ENCODE measurements at places on chromosomes 3 and 15.

- DNase-seq = no peak
Measured at GRCh38 chr3:191809326-191809949, 348.5 kb downstream of the PYDC2 start.

DNA sequence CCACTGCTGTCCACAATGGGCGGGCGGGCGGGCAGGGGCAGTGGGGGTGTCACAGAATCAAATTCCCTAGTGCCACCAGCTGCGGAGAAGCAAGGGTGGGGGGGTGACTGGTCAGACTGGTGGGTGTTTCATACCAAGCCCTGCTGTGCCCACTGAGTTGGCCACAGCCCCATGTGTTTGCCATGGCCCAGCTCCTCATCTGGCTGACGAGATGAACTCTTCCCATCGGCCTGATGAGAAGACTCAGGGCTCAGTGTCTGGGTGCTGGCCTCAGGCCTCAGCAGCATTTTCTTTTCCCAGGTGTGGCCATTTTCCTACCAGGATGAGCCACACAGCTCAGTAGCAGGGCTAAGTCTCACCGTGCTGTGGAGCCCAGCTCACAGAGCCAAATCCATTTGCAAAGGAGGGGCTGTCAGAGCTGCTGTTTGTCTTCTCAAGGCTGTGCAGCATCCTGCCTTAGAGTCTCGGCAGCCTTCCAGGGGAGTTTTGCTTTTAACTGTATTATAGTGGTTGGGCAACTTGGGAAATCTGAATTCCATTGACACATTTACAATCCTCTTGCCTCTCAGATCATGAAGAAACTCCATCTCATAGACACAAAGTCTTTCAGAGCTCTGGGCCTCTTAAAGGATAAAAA lies 176.8 kb downstream of the ABHD5 start:
- DNase-seq = no peak

DNA sequence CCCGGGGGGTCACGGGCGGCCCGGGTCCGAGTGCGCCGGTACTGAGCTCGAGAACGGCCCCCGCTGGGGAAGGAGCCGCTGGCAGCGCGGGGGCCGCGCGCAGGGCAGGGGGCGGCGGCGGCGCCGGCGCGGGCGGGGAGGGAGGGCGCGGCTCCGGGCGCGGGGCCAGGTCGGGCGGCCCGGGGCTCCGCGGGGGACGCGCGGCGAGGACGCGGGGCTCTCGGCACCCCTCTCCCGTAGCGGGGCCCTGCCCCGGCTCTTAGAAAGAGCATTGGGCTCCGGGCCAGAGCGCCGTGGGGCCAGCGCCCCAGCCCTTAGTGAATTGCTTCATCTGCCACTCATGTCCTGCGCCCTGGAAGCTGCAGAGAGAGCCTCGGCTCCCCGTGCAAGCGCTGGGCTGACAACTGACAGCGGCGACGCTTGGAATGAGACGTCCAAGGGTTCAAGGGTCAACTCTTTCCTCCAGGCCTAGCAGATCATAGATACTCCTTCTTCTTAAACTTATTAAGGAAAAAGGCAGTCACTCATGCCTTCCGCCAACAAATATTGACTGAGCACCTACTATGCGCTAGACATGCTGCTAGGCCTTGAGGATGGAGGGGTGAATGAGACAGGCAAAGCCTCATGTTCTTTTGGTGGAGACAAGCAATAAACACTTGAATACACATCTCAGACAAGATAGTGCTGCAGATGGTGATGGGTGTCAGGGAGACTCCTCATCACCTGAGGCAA lies 140.8 kb downstream of the SMAD6 start:
- DNase-seq = peak; percentile 70

DNA sequence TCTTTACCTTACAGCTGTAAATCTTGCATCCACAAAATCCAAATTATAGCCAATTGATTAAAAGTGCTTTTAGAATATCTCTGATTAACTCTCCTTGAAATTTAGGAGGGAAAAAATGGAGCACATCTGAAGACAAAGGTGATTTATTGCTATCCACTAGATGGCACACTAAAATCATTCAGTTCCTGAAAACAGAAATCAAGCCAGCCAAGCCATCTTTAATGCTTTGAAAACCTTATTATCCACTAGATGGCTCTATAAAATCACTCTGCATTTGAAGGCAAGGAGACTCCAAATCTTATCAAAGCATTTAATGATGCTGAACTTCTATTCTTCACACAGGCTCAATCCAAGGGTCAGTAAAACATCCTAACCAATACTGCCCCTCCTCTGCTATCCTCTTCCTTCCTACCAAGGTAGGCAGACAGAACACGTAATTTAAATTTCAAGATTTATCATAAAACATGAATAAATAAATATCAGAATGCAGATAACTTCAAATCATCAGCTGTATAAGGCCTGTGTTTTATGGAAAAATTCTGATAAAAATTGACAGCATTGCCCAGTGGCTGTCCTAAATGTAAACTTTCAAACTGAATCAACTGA lies 48.4 kb downstream of the GOLIM4 start:
- DNase-seq = peak; percentile 55

DNA sequence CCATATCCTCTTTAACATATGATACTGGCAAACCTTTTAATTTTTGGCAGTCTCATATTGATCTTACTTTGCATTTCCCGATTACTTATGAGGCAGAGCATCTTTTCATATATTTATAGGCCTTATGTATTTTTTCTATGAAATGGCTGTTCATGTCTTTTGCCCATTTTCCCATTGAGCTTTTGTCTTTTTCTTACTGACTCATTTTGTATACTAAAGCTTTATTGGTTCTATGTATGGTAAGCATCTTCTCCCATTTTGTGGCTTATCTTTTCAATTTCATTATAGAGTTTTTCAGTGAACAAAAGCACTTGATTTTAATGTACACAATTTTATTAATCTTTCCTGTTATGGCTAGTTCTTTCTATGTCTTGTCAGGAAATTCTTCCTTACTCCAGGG lies 17.2 kb downstream of the HDGFL3 start:
- no peak for DNase-seq

GRCh38 chr15:89377842-89378295 lies 43.2 kb upstream of the POLG start:
- DNase-seq = no peak

DNA sequence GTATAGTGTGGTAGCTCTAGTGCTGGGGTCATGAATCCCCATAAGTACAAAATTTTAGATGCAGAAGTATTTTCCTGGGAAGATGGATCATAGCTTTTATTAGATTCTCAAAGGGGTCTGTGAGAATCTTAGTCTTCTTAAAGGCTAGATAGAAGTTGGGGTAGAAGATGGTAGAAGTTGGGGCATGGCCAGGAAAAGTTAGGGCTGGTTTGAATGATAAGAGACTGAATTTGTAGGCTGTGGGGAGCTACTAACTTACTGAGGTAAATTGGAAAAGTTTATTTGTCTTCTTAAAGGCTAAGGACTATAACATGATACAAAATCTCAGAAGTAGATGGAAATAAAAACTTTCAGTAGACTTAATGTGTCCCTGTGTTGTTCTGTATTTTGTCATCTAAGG lies 1.6 kb upstream of the UBE2Q2 start:
- DNase-seq = no peak

DNA sequence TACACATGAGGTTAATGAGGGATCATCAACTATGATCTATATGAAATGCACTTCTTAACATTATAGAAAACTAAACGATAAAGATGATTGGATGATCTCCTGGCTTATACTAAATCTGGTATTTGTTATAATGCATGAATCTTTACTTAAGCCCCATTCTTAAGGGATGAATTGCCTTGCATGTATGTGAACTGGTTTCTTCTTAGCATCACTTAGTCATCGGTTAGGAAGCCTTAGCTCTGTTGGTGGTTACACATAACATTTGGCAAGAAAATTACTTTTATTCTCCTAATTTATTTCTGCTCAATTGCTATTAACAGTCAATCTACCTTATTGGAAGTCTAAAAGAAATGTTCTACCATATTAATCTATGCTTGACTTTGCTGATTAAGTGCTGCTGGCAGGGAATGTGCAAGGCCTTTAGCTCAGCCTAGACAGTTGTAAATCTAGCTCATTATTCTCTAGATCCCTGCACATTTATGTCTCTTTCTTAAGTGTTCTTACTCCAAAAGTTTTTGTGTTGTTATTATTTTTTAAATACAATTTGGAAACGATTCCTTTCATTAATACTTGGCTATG lies 356.0 kb downstream of the ZPLD1 start:
- DNase-seq = no peak

DNA sequence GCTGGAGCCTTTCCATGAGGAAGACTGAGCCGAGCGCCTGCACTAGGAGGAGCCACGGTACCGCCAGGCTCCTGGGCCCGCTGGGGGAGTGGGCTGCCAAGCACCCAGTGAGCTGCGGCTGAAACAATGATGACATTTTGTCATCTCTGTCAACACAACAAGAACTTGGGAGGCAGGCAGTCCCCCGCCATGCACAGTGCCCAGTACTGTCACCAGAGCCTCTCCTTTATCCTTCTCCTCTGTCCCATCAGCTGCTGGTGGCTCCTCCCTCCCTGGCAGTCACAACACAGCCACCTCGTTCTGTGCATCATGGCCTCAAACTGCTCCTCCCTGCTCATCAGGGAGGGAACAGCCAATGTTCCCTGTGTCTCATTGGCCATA lies 34.0 kb upstream of the PCSK6 start:
- no peak for DNase-seq

DNA sequence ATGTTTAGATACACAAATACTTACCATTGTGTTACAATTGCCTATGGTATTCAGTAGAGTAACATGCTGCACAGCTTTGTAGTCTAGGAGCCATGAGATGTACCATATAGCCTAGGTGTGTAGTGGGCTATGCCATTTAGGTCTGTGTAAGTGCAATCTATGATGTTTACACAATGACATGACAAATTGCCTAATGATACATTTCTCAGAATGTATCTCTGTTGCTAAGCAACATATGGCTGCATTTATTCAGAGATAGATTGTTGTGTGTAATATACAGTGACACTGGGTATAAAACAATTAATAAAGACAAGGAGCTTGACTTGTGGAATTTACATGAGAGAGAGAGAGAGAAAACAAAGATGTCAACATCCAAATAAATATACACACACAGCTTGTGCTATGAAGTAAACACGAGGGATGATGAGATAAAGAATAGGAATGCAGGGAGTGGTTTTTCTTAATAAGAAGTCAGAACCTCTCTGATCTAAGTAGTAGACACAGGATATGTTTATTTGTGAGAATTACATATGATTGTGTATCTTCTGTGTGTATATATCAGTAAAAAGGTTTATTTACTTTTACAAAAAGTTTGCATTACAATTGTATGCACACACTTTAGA lies 110.0 kb downstream of the KCNAB1 start:
- DNase-seq = no peak

DNA sequence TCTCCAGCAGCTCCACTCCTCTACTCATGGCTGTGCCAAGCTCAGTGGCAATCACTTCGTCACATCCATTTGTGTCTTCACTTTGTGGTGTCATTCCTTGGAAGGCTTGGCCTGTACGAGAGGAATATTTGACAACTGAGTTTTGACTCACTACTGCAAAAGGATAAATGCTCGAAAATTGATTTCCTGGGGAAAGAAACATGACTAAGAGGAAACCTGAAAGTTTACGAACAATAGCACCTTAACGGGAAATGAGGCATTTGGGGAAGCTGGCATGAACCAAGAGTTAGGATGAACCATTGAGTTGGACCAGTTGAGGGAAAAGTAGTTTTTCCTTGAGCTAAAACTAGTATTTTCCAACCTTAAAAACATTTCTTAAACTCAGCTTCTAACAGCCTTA lies 74.2 kb upstream of the ABHD17C start:
- no peak for DNase-seq

- no peak for DNase-seq
Measured at GRCh38 chr3:122520861-122521260, 6.1 kb upstream of the KPNA1 start.

- DNase-seq = no peak
Measured at GRCh38 chr3:16251316-16252085, 13.2 kb downstream of the DPH3 start.

GRCh38 chr3:112333381-112334317 lies 693 bp downstream of the CD200 start:
- peak; percentile 34 for DNase-seq

GRCh38 chr3:187292181-187292580 lies 644 bp upstream of the MASP1 start:
- no peak for DNase-seq

- no peak for DNase-seq
Measured at GRCh38 chr3:64806668-64807605, 119.1 kb upstream of the ADAMTS9 start.

DNA sequence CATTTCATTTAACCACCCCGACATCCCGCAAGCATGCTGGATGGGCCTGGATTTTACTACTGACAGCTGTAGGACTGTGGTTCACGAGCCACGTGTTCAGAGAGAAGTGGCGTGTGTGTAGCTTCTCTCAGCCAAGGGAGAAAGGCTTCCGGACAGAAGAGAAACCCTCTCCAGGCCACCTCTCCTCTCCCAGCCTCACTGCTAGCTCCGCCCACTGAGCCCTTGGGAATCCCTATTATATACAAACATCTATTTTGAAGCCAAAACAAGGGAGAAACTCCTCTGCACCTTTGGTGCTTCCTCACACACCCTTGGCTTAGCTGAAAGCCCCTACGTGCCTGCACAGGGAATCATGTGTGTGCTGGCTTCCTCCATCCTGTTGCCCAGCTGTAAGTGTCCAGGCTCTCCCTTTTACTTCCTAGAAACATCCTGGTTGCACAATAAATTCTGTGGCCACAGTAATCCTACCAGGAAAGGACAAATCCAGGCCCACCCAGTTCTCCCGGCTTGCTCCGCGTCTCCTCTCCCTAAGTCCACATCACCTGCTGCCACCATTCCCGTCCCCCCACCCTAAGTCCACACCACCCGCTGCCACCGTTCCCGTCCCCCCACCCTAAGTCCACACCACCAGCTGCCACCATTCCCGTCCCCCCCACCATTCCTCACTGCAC lies 30.5 kb downstream of the PCSK6 start:
- DNase-seq = no peak

DNA sequence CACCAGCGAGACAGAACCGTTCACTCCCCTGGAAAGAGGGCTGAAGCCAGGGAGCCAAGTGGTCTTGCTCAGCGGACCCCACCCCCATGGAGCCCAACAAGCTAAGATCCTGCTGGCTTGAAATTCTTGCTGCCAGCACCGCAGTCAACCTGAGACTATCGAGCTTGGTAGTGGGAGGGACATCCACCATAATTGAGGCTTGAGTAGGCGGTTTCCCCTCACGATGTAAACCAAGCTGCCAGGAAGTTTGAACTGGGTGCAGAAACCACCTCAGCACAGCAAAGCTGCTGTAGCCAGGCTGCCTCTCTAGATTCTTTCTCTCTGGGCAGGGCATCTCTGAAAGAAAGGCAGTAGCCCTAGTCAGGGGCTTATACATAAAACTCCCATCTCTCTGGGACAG lies 151.0 kb downstream of the MBNL1 start:
- no peak for DNase-seq
